ENCODE measurements at places on chromosomes 12 and 14.

DNA sequence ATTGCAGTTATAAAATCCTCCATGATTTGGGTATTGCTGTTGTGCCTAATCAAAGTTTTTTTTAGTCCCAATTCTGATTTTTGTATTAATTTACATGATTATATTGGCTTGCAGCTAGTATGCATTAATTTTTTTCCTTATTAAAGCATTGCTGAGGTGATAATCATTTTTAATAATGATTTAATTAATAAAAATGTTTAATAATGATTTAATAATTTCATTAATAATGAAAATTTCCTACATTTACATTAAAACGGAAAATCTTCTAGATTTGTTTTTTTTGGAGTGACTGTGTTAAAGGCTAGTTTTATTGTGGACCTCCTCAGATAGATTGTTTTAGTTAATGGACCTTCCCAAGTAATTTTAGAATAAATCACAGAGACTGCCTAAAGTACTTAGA lies 79.6 kb downstream of the CCDC91 start:
- DNase-seq = no peak

GRCh38 chr14:26281280-26281998 lies 316.4 kb downstream of the NOVA1 start:
- no peak for DNase-seq

- DNase-seq = no peak
These were observed 2.4 kb upstream of the SERPINA9 start for GRCh38 chr14:94478420-94478819.

GRCh38 chr14:81633496-81633895 lies 99.8 kb upstream of the SEL1L start:
- no peak for DNase-seq

GRCh38 chr14:99529899-99530298 lies 48.7 kb downstream of the CCNK start:
- DNase-seq = no peak

DNA sequence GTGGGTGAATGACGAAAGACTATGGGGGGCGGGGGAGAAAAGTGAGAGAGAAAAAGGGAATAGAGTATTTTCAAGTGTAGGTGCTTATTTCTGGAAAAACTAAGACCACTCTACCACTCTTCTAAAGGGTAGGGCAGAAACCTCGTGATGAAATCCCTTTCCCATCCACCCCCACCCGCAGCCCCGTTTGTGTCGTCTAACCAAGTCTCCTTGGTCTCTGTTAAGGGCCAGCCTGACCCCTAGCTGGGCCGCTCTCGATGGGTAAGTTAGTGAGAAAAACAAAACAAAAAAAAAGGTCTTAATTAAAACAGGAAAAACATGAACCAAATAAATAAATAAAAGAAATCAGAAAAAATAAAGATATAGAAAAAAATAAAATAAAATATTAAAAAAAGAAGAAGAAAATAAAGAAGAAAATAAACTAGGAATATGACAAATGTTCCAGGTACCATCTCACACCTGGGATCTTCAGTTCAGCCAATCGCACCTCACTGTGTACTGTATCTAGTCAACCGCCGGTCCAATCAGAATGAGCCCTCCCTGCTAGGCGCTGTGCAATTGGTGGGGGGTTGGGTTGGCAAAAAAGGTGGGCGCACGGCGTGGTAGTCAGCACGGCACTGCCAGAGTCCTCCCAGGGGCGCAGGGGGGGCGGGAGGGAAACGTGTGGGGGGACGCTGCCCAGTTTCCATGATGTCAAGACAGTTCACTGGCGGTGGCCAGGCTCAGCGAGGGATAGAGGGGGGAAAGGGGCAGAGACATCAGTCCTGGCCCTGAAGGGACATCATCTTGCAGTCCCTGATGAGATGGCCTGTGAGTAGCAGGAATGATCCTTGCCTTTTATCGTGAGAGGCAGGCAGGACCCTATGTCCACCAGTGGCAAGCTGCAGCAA lies 9.8 kb upstream of the CDH24 start:
- DNase-seq = no peak

DNA sequence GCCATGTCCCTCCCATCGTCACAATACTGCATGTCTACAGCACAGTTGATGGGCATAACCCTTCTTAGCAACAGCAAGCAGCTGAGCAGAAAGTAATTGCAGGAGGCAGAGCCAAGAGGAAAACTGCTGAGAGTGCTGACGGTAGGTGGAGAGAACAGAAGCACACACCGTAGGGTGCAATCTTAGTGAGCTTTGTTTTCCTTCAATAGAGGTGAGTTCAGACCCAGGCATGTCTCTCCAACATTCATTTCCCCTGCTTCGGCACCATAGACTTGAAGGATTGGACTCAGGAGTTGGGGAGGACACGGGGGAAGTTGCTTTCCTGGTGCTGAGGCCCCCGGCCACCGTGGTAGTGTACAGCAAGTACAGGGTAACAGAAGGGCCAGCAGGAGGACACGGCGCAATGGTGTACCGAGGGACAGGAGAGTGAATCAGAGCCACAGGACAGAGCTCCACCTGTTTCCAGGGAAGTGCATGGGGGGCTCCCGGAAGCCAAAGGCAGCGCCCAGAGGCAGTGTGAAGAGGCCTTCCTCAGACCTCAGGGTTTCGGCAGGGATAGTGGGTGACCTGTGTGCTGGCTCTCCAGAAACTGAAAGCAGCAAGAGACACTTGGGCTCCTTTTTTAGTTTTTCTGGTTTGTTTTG lies 36.3 kb upstream of the SINHCAF start:
- DNase-seq = no peak

- no peak for DNase-seq
These were observed 1.5 kb downstream of the GSTZ1 start for GRCh38 chr14:77322250-77322902.

DNA sequence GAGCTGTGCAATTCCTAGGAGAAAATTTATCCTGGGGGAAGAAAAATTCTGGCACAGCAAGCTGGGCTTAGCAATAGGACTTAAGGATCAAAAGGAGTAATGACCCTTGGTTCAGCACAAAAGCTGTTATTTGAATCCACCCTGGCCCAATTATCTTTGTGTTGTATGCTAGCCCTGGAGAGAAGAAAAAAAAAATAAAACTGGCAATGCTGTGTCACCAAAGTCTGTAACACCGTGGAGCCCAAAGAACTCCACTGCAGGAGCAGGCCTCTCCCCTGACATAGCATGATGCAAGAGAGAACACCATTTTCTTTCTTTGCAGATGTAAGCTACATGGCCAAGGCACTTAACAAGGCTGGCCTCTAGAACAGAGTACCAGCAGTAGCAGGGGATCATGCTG lies 63.0 kb upstream of the ARHGAP5 start:
- DNase-seq = no peak

GRCh38 chr14:69012256-69012953 lies 33.3 kb upstream of the ACTN1 start:
- no peak for DNase-seq

DNA sequence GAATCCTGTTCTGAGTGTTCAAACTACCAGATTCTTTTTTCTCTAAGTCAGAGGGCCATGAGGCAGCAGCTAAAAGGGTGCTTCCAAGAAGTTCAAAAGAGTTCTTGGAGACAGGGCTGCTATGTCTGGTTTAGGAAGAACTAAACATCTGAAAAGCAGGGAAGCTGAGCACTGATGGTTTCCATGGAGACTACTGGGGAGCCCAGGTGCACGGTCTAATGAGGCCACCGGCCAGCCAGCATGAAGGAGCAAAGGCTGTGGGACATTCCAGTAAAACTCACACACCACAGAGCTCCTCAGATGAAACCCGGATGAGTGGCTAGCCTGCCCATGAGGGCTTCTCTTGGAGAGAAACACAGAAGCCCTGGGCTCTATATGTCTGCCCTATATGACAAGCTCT lies 97.3 kb downstream of the KCNK10 start:
- DNase-seq = no peak

DNA sequence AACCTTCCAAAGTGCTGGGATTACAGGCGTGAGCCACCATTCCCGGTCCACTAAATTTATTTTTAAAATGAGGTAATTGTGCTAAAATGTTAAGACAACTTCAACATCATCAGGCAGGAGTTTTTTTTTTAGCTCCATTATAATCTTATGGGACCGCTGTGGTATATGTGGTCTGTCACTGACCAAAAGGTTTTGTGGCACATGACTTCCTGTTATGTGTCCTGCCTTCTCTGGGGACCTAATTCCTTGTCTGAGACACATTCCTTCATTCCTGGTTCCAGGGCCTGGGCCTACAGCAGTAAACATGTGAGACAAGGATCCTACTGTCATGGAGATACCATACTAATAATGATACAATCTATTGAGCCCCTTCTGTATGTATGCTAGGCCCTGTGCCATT lies 4.9 kb downstream of the TEX52 start:
- no peak for DNase-seq

- peak; percentile 8 for DNase-seq
These were observed 985.7 kb upstream of the FBXO33 start for GRCh38 chr14:40417777-40418401.

DNA sequence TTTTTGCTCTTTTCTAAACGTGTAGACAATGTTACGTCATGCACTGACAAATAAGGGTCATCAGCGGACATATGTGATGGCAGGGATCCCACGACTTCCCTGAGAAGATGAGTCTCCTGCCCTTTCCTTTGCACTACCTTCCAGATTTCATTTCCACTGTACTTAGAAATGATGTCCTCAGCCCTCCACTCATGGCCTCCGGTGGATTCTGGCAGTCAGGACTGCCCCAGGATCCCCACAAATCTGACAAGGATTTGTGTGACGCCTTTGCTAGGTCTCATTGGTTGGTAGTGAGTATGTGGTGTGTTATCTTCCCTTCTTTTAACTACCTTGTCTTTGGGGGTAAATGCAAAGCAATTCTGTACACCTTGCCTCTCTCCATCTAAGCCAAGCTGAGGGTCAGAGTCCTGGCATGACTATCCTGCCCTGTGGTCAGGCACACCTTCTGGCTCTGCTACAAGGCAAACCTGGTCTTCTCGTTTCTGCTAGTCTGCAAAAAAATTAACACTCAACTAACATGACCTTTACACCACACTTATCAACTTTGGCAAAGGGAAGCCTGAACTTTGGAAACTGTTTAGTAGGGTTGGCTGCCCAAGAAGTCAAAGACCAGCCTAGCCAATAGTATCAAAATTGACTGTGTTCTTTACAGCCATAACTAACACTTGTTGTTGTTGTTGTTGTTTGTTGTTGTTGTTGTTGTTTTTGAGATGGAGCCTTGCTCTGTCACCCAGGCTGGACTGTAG lies 17.3 kb upstream of the DHRS4 start:
- DNase-seq = no peak

- no peak for DNase-seq
These were observed 21.7 kb downstream of the SNRNP35 start for GRCh38 chr12:123479442-123480180.

DNA sequence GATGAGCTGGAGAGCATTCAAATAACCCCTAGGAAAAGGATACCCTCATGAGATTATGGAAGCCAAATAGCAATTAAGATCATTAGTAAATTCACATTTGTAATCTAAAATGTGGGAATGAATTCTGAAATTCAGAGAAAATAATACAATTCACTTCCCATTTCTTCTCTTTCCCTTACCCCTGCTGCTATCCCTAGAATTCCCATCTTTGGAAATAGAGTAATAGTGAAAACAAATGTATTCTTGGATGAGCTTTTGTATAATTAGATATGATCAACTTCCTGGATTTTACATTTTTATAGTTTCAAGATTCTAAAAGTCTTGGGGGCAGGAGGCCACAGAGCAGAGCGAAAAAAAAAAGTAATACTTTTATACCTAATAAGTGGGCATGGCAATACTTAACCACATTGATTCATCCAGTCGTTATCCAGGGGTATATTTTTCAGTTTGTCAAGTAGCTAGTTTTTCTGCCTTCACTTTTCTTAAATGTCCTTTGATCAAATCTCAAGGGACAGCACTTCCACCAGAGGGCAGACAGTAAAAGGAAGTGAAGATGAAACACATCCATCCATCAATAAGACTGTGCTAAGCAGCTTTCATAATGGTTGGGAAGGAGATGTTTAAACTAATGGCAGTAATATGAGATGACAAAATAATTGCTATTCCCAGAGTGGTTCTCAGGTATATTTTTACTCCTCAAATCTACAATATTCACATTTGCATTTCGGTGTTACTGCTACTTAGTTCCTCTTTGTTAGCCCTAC lies 401.3 kb downstream of the DIO2 start:
- DNase-seq = no peak

- DNase-seq = no peak
These were observed 6.1 kb downstream of the NEK9 start for GRCh38 chr14:75120541-75121291.

- DNase-seq = no peak
These were observed 29.4 kb upstream of the PPP2R5C start for GRCh38 chr14:101732118-101732517.

DNA sequence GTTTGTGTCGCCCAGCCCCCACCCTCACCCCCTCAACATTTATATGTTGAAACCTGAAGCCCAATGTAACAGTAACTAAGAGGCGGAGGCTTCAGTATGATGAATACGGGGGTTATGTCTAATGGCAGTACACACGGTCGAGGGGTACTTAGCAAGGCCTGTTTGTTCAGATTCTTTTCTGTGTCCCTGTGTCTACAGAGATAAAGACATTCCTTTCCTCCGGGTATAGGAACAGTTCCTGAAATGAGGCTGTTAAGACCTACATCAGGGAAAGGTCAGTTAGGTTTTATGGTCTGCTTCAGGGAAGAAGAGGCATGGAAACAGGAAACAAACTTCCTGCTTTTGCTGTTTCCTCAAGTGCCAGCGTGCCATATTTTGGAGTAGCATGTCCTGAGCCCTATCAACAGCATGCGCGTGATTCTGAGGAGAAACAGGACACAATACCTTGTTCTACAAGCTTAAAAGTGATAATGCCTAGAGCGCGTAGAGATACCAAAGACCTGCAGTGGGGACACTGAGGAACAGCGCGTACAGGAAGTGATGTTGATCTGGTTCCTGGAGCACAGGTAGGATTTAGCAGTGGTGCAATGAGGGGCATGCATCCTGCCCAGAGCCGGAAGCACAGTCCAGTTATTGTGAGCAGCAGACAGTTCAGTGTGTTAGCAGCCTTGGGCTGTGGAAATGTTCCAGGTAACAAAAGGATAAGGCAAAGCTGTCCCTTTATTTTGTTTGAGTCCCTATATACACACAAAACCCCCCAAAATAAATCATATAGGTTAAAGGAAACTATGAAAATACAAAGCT lies 47.2 kb downstream of the FGD4 start:
- no peak for DNase-seq

DNA sequence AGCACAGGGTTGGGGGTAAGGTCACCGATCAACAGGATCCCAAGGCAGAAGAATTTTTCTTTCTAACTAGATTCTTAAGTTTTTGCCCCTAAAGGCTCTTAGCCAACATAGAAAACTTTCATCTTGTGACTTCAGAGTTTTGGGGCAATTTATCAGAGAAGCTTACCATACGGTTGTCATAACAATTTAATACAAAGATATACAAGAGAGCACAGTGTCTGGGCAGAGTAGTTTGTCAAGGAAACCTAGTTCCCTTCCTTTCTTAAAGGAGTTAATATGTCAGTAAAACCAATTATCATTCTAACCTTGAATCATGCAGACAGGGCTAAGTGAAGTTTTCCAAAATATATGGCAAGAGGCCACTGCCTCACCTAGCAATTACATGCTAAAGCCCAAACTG lies 18.4 kb downstream of the NR2C1 start:
- no peak for DNase-seq

Data from activated CD4-positive, alpha-beta T cell treated with anti-CD3 and anti-CD28 coated beads, Interleukin-2, amount 50 U/mL, for 48 hours (primary cell).